ENCODE measurements at places on chromosomes 2 and 18. TPM values are rescaled to one million over a fixed set of nuclear protein-coding genes. Genes with fewer than 3 reads are reported as not detected.
A peak's percentile ranks its signal among the peaks of the same experiment; 100 is the strongest.

DNA sequence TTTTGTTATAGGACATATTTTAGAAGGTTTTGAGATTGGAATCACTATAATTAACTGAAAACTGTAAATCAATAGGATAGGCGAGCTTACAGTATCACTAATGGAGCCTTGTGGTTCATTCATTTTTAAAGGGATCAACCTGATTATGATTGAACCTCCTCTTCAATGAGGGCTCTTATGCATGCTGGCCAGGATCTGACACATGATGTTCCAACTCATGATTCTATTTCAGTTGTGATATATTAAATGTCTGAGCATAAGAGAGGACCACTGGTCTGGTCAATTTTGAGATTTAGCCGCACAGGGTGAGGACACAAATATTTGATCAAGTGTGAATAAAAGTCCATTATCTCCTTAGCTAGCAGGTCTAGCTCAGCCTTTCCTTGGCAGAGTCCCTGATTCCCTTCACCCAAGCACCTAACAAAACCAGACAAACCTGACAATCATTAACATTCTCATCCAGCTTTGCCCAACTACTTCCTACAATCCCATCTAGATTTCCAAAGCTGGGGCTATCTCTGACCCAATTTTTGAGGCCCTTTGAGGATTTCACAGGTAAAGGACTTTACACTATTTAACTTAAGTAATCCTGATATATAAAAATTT, 6.9 kb upstream of the MAP4K4 start:
- no peak overlapping the region for H3K27ac ChIP-seq
- no peaks in the 10 kb centered on the region for H3K27me3 ChIP-seq
- H3K4me1 ChIP-seq: peaks cover 17% of the 10 kb centered on the region
- H3K36me3 ChIP-seq: no peaks in the 10 kb centered on the region
- H3K4me3 ChIP-seq: no peak overlapping the region

DNA sequence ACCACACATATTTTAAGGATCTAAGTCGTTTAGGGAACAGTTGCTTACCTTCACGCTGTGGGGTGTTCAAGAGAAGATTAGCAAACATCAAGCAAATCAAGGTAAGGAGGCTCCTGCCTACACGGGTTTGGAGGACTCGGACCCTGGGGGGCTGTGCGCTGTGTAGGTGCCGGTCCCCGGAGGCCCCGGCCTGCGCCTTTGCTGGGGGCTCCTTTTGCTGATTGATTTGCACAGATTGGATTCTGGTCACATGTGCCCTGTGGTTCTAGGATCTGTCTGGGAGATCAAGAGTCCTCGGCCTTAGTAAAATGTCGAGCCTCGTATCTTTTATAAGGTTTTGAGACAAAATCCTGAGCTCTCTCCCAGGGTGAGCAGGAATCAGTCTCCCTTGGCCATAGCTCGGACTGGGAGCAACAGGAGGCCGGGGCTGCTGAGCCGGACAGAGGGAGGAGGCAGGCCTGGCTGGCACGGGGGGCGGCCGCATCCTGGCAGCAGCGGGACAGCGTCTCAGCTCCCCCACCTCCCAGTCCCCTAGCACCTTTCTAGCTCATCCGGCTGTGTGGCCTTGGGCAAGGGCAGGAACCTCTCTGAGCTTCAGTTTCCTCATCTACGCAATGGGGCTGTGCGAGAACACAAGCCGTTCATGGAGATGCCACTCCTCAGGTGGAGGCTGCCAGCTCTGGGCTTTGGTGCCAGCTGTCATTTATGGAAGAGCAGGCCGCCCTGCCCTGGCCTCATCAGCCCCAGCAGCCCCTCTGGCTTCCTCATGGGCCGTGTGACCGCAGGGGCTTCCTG, 147.2 kb downstream of the MBP start:
- no peak overlapping the region for H3K4me3 ChIP-seq
- H3K27ac ChIP-seq: no peak overlapping the region
- no peaks in the 10 kb centered on the region for H3K27me3 ChIP-seq
- no peaks in the 10 kb centered on the region for H3K36me3 ChIP-seq
- H3K4me1 ChIP-seq: peaks cover 15% of the 10 kb centered on the region

GRCh38 chr2:211144078-211144477, 587.7 kb downstream of the CPS1 start:
- no peaks in the 10 kb centered on the region for H3K36me3 ChIP-seq
- H3K27ac ChIP-seq: no peak overlapping the region
- no peaks in the 10 kb centered on the region for H3K4me1 ChIP-seq
- no peaks in the 10 kb centered on the region for H3K27me3 ChIP-seq
- H3K4me3 ChIP-seq: no peak overlapping the region

- peak; percentile 39 for DNase-seq
- no peaks in the 10 kb centered on the region for H3K36me3 ChIP-seq
- peaks cover 35% of the 10 kb centered on the region for H3K4me1 ChIP-seq
- H3K4me3 ChIP-seq: peak overlapping the region; percentile 33
- H3K27me3 ChIP-seq: no peaks in the 10 kb centered on the region
These were observed 69.3 kb upstream of the HK2 start for GRCh38 chr2:74764429-74765272.

DNA sequence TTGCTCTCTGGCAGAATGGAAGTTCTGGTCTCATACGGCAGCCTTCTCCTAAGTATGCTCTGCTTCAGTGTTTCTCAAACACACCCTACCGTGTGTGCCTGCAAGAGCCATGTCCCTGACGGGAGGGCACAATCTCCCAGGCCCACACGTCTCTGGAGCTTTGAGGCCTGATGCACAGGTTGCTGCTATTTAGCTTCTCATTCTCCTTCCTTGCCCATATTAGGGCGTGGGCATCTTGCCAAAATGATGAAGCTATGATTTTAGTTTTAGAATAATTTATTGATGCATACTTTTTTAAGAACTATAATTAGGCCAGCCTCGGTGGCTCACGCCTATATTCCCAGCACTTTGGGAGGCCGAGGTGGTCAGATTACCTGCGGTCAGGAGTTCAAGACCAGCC, 107.9 kb downstream of the RNF144A start:
- peaks cover 34% of the 10 kb centered on the region for H3K36me3 ChIP-seq
- no peak for DNase-seq
- H3K27ac ChIP-seq: no peak overlapping the region
- no peak overlapping the region for H3K4me3 ChIP-seq

DNA sequence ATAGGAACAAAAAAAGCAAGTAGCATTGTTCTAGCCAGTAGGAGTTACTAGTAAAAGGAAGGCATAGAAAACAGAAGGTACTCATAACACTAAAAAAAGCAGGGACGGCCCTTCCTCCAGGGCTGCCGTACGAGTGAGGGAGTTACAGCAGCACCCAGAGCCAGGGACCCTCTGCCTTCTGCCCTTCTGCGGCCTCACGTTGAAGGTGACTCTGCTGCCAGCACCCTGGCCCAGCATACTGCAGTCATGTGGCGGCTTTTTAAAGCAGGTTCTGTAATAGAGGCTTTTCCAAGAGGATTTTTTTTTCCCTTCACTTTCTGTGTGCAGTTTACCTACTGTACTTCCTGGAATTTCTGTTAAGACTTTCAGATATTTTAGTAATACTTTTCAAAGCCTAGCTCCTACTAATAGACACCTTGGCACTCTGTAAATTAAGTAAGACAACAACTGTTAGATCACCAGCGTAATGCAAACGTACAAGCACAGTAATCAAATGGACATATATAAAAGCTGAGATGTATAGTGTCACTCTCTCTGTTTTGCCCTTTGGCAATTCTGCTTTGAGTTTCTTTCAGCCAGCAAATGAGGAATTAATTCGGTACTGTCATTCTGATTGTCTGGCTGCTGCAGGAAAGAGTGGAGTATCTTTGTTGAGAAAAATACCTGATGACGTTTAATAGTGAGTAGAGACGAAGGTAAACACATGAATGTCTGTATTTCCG, 161.5 kb downstream of the PTGR3 start:
- H3K36me3 ChIP-seq: no peaks in the 10 kb centered on the region
- no peaks in the 10 kb centered on the region for H3K4me1 ChIP-seq
- H3K27me3 ChIP-seq: no peaks in the 10 kb centered on the region
- H3K4me3 ChIP-seq: no peak overlapping the region
- no peak overlapping the region for H3K27ac ChIP-seq
- no peak for DNase-seq

DNA sequence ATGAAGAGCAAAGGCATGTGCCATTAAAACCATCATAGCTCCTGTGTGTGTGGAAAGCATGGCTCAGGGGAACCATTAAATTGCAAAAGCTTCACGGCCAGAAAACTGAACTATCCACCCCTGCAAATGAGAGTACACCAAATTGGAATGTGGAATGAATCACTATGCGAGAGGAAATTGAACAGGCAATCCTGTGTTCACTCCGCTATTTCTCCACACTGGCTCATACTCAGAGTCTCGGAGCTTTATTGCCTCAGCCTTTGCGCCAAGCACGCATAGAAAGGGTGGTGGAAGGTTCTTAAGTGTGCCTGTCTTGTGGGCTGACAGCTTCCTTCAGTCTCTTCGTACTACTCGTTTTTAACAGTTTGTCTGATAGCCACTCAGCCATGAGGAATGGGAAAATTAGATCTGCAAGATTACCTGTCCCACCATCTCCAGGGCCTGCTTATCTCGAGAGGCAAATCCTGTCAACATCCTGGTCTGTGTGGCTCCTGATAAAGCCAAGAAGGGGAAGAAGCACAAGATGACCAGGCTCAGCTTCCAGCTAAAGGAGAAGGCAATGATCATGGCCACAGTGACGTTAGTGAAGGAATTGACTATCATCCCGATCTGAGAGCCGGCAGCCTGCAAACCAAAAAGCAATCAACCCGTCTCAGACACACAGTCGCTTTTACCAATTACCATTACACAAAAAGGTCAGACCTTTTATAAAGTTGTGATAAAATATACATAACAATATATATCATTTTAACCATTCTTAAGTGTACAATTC, 34.9 kb downstream of the G6PC2 start:
- no peak overlapping the region for H3K27ac ChIP-seq
- H3K4me1 ChIP-seq: no peaks in the 10 kb centered on the region
- no peak overlapping the region for H3K4me3 ChIP-seq

- no peak overlapping the region for H3K4me3 ChIP-seq
- no peak for DNase-seq
- H3K27me3 ChIP-seq: no peaks in the 10 kb centered on the region
- no peak overlapping the region for H3K27ac ChIP-seq
- no peaks in the 10 kb centered on the region for H3K36me3 ChIP-seq
These were observed 308.3 kb downstream of the TSN start for GRCh38 chr2:122063716-122064115.

- H3K27ac ChIP-seq: no peak overlapping the region
- H3K36me3 ChIP-seq: no peaks in the 10 kb centered on the region
- H3K27me3 ChIP-seq: no peaks in the 10 kb centered on the region
- DNase-seq: no peak
- no peaks in the 10 kb centered on the region for H3K4me1 ChIP-seq
- no peak overlapping the region for H3K4me3 ChIP-seq
These were observed 103.8 kb downstream of the GAREM1 start for GRCh38 chr18:32366586-32367538.

DNA sequence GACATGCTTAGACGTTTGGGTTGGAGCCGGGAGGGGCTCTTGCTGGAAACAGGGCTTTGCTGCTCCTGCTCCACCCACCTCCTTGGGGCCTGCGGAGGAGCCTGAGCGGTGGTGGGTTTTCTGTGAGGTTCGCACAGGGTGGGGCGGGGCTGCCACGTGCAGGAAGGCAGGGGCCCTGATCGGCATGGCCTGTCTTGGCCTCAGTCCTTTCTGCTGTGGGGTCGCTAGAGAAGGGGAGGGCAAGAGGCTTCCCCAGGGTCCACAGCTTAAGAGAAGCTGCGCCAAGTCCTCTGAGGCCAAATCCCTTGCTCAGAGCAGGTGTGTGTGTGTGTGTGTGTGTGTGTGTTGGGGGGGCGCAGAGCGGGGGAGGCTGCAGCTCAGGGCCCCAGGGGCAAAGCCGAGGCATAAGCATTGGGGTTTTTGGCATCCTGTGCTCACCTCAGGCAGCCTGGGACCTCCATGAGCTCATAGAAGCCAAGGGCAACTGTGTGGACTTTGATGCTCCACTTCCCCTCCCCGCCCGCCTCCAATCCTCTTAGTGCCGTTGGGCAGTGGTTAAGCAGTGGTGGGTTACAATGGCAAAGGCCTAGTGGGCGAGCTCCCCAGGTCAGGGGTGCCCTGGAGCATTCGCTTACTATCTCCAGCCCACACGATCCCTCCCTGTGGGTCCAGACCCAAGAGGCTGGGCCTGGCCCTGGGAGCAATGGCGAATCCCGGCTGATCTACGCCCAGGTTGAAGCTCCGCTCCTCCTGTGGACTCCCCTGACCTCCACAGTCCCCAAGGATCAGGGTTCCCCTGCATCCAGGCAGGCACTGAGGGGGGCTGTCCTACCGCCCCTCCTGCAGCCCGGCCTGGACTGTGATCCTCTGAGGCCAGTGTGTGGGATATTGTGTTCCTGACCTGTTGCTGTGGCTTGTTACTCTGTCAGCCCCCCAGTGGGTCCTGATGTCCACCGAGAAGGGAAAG, 28.9 kb downstream of the TOGARAM2 start:
- H3K27me3 ChIP-seq: no peaks in the 10 kb centered on the region
- no peak overlapping the region for H3K4me3 ChIP-seq
- peaks cover 34% of the 10 kb centered on the region for H3K4me1 ChIP-seq
- no peaks in the 10 kb centered on the region for H3K36me3 ChIP-seq
- no peak overlapping the region for H3K27ac ChIP-seq
- DNase-seq: no peak

The UGT1A6 gene
- not detected for polyA plus RNA-seq

The RTTN gene
- 1.2 TPM for polyA plus RNA-seq

The CEP76 gene
- 3.0 TPM for polyA plus RNA-seq

The POTEE gene
- polyA plus RNA-seq: 0.18 TPM

The UGT1A1 gene
- not detected for polyA plus RNA-seq

The SPATA3 gene
- polyA plus RNA-seq: not detected
